ENCODE measurements at places on chromosomes 1 and 21.
A peak's percentile ranks its signal among the peaks of the same experiment; 100 is the strongest.

GRCh38 chr21:35509001-35509704, 460.1 kb upstream of the RUNX1 start:
- no peak for DNase-seq

- peak; percentile 32 for DNase-seq
These were observed 554 bp downstream of the ZNF281 start for GRCh38 chr1:200409203-200409760.

- no peak for DNase-seq
These were observed 102.8 kb downstream of the RHOU start for GRCh38 chr1:228837817-228838716.

DNA sequence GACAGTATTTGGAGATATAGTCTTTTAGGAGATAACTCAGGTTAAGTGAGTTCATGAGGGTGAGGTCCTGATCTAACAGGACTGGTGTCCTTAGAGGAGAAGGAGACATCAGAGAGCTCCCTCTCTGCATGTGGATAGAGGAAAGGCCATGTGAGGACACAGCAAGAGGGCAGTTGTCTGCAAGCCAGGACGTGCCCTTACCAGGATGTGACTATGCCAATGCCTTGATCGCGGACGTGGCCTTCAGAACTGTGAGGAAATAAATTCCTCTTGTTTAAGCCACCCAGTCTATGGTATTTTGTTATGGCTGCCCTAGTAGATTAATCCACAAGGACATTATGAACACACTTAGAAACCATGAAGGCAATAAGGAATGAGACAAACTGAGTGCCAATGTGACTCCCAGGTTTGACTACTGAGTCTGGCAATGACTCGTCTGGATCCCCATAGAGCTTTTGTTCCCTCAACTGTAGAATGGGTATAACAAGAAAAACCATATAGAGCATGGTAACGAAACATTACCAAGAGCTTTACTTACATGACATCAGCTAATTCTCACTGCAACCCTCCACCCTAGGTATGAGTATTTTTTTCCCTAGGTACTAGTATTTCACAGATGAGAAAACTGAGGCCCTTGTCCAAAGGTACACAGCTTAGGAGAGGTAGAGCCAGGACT, 6.5 kb downstream of the URB1 start:
- no peak for DNase-seq

- DNase-seq, result no peak
These were observed 96.3 kb upstream of the ACTL8 start for GRCh38 chr1:17658837-17659236.
